ENCODE measurements at places on chromosomes 3 and 15. TPM values are rescaled to one million over a fixed set of nuclear protein-coding genes. Genes with fewer than 3 reads are reported as not detected.

Gene ANKRD34C
- total RNA-seq, result not detected

DNA sequence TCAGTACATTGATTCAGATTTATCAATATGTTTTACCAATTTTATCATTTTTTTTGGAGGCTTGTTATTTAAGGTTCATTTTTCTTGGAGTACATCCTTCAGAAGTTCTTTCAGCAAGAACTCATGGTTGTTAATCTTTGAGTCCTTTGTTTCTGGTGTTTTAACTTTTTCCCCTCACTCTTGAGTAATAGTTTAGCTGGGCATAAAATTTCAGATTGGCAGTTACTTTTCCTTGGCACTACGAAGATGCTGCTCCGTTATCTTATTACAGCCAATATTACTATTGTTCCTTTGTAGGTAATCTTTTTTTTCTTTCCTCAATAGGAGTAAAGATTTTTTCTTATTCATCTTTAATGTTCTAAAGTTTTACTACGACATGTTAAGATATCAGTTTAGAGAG is 9.8 kb downstream of the LRRC58 start:
- no peak for DNase-seq

DNA sequence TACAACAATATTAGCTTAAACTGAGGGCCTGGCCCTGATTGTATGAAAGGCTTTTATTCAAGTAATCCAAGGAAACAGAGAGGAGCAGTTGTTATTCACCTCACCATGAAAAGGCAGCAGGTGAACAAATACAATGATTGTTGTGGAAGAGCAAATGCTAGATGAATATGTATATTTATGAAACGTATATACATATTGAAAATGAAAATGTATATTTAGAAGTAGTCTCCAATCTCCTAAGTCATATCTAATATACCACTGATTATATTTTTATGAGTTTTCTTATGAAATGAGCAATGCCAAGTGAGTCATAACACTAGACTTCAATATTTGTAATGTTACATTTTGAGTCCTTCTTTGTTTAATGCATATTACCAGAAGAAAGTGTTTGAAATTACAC is 116.2 kb upstream of the KCNMB2 start:
- no peak for DNase-seq

DNA sequence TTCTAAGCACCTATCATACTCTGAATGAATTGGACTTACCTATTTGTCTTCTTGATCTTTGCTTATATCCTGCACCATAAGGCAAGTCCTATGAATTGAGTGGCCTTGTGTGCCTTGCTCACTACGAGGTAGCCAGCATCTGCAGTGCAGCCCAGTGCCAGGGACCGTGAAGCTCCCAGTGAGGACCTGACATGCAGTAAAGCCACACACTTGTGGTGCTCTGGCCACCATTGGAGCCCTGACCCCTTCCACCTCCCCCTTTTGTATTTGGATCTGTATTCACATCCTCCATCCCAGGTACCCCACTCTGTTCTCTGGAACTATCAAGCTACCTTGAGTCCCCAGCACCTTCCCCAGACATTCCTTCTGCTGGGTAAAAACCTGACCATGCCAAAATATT is 52.1 kb downstream of the BSN start:
- DNase-seq, result no peak
